Skeletal muscle cell (primary cell): ENCODE measurements at places on chromosomes 6 and 20.

DNA sequence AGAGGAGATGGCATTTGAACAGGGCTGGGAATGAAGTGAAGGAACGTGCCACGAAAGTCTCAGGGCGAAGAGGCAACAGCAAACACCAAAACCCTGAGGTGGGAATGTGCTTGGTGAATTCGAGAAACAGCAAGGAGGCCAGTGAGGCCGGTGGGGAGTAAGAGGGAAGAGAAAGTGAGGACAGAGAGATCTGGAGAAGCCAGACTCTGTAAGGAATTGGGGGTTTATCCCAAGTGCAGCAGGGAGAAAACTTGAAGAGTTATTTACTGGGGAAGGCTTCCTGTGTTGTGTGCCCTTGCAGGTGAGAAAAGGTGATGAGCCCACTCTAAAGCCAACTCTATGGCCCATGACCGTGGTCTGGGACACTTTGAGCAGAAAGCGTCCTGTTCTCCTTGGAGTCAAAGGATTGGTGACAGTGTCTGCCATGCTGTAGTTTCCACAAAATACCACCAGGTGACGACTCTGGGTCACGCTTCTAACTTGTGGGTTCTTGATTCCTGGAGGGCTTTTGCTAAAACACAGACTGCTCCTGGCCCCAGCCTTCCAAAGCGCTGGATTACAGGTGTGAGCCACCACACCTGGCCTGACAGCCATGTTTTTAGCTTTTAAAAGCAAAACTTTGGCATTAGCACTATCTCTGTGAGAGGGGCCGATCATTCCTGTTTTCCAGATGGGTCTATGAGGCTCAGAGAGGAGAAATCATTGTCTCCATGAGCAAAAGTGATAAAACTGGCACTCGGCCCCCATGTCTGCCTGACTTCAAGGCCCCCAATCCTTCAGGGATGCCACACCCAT is 18.0 kb upstream of the CSNK2A1 start:
- DNase-seq = no peak

GRCh38 chr6:41581381-41581991 is 35.3 kb downstream of the FOXP4 start:
- DNase-seq = peak; percentile 83

GRCh38 chr20:47274401-47275108 is 81.9 kb downstream of the ZMYND8 start:
- peak; percentile 86 for DNase-seq

GRCh38 chr6:143992285-143992684 is 15.8 kb downstream of the PLAGL1 start:
- no peak for DNase-seq

DNA sequence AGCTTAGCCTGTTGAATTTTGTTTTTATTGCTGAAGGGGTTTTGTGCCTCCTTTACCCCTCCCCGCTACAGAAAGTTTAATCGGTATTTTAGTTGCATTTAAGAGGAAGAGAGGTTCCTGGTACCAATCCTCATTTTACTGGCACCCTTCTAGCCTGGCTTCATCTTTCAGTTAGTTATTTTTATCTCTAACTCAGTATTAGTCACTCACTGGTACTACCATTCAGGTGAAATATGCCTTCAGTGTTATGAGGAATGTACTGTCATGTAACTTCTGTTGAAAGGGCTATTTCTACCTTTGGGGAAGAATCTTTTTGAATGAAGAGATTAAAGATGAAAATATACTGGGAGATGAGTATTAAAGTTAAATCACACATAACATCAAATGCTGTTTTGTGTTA is 211.8 kb downstream of the CDKAL1 start:
- DNase-seq = no peak

- DNase-seq = no peak
These were observed 566.5 kb upstream of the MARCKS start for GRCh38 chr6:113290684-113291083.

DNA sequence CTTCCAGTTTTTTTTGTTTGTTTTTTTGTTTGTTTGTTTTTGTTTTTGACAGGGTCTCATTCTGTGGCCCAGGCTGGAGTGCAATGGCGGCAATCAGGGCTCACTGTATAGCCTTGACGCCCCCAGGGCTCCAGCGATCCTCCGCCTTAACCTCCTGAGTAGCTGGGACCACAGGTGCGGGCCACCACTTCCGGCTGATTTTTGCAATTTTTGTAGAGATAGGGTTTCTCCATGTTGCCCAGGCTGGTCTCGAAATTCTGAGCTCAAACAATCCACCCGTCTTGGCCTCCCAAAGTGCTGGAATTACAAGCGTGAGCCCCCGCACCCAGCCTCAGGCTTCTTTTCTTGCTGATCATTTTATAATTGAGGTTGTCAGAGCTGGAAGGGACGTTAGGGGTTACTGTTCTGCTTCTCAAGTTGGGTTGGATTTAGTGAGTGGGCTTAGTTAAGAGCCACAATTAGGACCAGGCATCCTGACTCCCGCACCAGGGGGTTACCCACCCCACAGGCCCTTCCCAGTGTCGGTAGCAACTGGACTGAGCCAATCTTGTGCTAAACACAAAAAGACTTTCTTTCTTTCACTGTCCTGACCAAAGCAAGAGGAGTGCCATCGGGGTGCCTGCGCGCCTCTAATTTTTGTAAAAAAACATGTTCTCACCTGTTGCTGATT is 13.1 kb upstream of the ZSCAN9 start:
- no peak for DNase-seq

- DNase-seq = no peak
These were observed 92.0 kb downstream of the THBS2 start for GRCh38 chr6:169161572-169162167.

- DNase-seq = no peak
These were observed 12.7 kb downstream of the IGF2R start for GRCh38 chr6:159981403-159982245.

GRCh38 chr6:138691595-138692057 is 81.9 kb upstream of the CCDC28A start:
- DNase-seq = peak; percentile 81

DNA sequence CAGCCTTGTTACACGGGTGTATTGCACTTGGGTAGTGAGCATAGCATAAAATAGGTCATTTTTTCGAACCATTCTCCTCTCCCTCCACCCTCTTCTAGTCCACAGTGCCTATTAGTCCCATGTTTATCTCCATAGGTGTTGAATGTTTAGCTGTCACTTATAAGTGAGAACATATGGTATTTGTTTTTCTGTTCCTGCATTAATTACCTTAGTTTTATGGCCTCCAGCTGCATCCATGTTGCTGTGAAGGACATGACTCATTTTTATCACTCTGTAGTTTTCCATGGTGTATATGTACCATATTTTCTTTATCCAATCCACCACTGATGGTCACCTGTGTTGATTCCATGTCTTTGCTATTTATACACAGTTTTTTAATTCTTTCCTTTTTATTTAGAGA is 889.5 kb downstream of the EYS start:
- DNase-seq = no peak

DNA sequence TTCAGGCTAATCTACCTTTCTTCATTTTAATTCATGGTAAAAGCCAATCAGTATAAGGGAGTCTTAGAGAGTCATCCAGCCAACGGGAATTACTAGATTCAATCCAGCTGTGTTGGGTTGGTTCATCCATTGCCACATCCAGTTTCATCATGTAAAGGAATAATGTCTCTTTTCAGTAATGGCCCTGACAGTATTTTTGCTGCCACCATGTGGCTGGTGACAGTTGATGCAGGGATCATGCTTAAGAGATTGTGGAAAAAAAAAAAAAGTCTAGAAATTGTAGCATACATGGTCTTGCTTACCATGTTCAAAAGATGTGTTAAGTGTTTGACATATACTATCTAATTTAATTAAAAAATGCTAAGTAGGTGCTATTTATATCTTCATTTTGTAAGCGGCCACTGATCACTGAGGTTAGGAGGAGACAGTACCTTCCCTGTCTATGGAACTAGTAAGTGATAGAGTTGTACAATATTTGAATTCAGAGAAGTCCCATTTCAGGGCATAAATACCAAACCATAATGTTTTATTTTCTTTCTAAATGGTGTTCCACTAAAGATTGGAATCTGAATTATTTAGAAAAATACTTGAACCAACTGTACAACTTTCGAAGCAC is 135.9 kb downstream of the KHDRBS2 start:
- DNase-seq = no peak

DNA sequence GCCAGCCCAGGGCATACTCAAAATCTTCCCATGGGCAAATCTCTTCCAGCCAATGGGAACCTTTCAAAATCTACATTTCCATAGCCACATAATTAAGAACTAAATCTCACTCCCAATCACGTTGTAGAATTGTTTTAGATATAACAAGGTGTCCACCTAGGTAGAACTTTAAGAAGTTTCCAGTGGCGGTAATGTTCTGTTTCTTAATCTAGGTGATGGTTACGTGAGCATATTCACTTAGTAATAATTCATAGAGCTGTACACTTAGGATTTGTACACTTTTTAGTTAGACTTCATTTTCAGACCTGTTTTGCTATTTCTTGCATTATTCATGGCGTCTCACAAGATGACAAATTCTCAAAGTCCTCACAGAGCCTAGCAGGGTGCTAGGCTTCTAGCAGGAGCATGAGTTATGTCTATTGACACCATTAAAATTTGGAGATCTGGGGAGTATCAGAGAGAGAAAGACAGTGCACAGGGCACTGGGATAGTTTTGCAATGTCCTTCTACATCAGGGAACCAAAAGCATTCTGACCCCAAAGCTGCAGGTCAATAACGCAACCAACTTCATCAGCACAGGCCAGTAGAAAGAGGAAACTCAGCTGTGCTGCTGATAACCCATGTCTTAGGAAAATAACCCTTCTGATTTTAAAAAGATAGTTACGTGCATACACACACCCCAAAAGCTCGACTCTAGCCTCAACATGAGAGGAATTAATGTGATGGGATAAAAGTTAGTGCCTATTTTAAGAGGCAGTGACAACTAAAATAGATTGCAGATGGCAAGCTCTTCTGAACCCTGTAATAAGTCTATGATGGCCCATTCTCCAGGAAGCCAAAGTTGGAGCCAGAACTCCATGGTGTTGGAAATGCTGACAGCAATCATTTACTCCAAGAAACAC is 518.1 kb upstream of the JARID2 start:
- DNase-seq = no peak

DNA sequence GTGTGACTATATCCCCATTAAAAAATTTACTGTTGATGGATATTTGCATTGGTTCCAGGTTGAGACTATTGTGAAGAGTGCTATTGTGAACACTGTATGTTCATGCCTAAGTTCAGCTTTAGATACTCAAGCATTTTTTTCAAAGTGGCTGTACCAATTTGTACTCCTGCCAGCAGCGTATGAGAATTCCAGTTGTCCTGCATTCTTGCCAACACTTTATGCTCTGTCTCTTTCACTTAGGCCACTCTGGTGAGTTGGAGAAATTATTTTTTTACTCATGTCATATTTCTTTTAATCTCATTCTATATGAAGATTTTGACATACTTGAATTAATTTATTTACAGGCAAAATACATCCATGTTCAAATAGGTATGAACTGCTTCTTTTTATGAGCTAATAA is 76.2 kb downstream of the JAG1 start:
- no peak for DNase-seq

GRCh38 chr6:134178161-134179044 is 126.0 kb upstream of the SLC2A12 start:
- peak; percentile 88 for DNase-seq

DNA sequence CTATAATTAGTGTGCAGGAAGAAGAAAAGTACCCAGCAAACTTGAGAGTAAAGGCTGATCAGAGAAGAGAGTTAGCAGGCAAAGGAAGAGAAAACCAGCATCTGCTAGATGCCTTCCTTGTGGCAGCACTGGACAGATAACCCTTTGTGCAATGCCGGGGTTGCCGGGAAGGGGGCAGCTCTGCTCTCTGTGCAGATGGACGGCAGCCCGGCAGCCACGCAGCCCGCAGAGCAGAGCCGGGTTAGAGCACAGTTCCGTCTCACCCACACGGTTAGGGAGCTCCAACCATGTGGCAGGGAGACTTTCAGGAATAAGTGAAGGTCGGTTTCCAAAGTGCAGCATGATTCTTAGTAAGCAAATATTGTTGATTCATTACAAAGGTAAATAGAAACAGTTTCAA is 80.0 kb upstream of the RPS6KA2 start:
- DNase-seq = no peak

GRCh38 chr6:106377061-106377540 is 16.6 kb downstream of the CRYBG1 start:
- DNase-seq = peak; percentile 24

DNA sequence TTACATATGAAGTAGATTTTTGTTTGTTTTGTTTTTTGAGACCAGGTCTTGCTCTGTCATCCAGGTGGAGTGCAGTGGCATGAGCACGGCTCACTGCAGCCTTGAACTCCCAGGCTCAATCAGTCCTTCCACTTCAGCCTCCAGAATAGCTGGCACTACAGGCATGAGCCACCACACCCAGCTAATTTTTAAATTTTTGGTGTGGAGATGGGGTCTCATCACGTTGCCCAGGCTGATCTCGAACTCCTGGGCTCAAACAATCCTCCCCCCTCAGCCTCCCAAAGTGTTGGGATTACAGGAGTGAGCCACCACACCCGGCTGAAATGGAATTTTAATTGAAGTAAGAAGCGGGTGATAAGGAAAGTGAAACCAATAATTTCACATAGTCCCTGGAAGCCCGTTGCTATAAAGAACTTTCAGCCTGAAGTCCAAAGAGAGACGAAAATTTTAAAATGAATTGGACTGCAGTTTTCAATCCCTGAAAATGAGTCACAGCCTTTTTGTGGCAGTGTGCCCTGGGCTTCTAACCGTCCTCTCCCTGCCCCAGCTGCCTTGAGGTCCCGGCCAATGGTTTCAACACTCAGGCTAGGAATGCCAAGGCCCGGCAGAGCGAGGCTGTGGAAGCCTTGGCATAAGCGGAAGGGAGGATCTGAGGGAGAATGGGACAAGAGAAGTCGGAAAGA is 757 bp downstream of the RAET1E start:
- DNase-seq = peak; percentile 71

- DNase-seq = no peak
These were observed 87.5 kb upstream of the NAA20 start for GRCh38 chr20:19929481-19930145.

DNA sequence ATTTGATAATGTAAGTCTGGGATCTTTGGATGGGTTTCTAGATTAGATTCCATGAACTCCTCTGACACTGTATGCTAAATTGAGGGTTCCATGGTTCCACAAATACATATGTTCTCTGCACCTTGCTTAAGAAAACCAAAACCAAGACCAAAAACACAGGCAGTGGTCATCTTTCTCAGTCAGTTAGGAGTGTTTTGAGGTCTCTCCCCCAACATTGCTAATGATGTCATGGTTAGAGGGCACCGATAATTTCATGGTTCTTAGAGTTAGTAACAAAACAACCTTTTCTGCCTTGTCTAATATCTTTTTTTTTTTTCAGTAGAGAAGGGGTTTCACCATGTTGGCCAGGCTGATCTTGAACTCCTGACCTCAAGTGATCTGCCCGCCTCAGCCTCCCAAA is 44.5 kb downstream of the ARID1B start:
- DNase-seq = no peak

- DNase-seq = no peak
These were observed 56.6 kb upstream of the SAMHD1 start for GRCh38 chr20:37007898-37008649.

DNA sequence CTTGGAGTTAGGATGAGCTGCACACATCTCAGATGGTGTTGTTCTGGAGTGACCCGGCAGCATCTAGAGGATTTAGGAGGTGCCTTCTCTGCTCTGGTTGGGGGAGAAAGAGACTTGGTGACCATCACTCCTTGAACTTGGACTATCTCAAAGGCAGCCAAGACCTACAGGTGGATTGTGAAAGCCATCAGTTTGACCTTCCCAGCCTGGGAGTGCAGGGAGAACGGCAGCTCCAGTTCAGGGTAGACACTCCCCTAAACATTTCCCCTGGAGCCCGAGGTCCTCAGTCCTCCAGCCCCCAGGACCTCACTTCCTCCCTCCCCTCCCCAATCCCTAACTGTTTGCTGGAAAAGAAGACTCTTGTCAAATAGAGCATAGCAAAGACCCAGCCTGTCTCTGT is 128.7 kb upstream of the ARMC2 start:
- DNase-seq = no peak
